Activated CD4-positive, alpha-beta T cell treated with anti-CD3 and anti-CD28 coated beads, Interleukin-2, amount 10 ng/mL, durations not matched to agents 7 days and 5 days (primary cell): ENCODE measurements at places on chromosomes 12 and 14. TPM values are rescaled to one million over a fixed set of nuclear protein-coding genes. Genes with fewer than 3 reads are reported as not detected.

Gene MUCL1
- total RNA-seq = not detected

DNA sequence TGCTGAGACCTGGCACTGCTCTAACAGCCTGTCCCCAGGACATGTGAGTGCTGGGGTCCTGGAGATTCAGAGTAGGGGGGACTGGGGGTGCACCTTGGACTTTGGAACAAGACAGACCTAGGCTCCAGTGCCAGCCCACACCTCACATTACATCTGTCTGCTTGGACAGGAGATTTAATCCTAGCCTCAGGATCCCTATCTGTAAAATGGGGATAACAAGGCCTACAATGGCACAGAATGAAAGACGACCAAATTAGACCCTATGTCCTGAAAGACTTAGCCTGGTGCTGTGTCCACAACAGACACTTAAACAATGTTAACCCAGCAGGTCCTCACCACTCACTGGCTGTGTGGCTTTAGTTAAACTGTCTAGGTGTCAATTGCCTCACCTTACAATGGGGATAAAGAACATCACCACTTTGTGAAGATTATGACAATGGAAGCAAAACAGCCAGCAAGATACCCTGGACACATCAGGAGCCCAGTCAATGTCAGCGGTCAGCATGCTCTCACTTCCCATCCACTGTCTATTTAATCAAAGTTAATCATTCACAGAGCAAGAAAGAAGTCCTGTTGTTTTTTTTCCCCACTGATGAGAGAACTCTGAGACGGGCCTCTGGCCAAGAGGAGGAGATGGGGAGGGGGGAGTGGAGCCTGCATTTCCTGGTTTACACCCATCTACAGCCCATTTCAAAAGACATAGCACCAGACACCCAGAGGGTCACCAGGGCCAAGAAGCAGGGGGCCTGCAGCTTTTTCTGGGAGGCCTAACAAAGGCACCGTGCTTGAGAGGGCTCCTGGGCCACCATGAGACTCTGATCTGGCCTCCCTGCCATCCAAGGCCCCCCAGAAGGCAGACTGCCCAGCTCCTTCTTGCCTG lies 40.6 kb downstream of the ACTN1 start:
- H3K27me3 ChIP-seq = no peaks in the 10 kb centered on the region
- H3K4me1 ChIP-seq = peaks cover 40% of the 10 kb centered on the region
- H3K36me3 ChIP-seq = no peaks in the 10 kb centered on the region
- peak overlapping the region; percentile 63 for H3K27ac ChIP-seq

DNA sequence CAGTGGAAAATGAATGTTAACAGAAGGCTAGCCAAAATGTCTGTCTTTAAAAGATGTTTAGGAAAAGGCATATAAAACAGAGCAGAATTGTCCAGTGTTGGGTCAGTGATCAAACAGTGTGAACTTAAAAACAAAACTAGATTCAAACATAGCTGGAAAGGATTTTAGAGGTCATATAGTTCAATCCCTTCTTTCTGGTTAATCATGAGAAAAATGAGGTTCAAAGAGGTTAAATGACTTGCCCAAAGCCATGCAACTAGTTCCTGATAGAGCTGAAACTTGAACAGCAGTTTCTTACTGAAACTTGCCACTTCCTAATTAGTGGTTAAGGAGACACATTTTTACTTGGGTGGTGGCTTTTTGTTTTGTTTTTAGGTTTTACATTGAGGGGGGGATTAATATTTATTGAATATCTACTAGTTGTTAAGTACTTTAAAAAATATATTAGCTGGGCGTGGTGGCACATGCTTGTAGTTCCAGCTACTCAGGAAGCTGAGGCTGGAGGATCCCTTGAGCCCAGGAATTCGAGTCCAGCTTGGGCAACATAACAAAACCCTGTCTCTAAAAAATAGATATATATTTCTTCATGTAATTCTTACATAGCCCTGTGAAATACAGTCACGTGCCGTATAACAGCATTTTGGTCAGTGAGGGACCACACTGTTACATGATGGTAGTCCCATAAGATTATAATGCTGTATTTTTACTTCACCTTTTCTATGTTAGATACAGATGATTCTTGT lies 20.4 kb downstream of the ACVR1B start:
- H3K27me3 ChIP-seq = peaks cover 8% of the 10 kb centered on the region
- H3K27ac ChIP-seq = peak overlapping the region; percentile 69
- DNase-seq = no peak
- peak overlapping the region; percentile 2 for H3K4me3 ChIP-seq
- peaks cover 69% of the 10 kb centered on the region for H3K4me1 ChIP-seq
- peaks cover 17% of the 10 kb centered on the region for H3K36me3 ChIP-seq

DNA sequence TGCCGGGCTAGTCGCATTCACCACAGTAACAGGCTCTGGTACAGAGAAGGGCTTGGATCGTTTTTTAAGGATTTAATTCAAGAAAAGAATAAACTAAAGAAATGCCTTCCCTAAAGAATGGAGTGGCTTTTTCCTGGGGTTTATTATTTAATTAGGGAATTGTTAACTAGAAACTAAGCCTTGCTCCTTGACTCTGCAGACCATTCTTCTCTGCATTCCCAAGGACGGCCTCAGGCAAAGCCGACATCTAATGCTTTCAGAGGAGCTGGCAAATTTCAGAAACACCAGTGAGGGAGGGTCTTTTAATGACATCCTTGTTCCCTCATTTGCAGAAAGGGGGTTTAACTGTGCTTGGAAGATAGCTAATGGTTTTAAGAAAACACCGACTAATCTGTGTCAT lies 174.0 kb downstream of the EGLN3 start:
- no peak overlapping the region for H3K27ac ChIP-seq
- H3K4me3 ChIP-seq = no peak overlapping the region
- no peak for DNase-seq
- no peaks in the 10 kb centered on the region for H3K4me1 ChIP-seq
- H3K27me3 ChIP-seq = no peaks in the 10 kb centered on the region
- H3K36me3 ChIP-seq = no peaks in the 10 kb centered on the region

Gene BHLHE41
- not detected for total RNA-seq

Gene PIK3C2G
- total RNA-seq = not detected

Gene GALC
- total RNA-seq = 16.9 TPM

Gene NDUFA12
- 219 TPM for total RNA-seq

- H3K4me3 ChIP-seq = no peak overlapping the region
- H3K27me3 ChIP-seq = peaks cover 7% of the 10 kb centered on the region
- no peak for DNase-seq
- no peak overlapping the region for H3K27ac ChIP-seq
Observed at GRCh38 chr14:38856798-38857197, 246.2 kb downstream of the SEC23A start.

Gene ISCU
- 66.0 TPM for total RNA-seq

Gene LBHD2
- not detected for total RNA-seq

DNA sequence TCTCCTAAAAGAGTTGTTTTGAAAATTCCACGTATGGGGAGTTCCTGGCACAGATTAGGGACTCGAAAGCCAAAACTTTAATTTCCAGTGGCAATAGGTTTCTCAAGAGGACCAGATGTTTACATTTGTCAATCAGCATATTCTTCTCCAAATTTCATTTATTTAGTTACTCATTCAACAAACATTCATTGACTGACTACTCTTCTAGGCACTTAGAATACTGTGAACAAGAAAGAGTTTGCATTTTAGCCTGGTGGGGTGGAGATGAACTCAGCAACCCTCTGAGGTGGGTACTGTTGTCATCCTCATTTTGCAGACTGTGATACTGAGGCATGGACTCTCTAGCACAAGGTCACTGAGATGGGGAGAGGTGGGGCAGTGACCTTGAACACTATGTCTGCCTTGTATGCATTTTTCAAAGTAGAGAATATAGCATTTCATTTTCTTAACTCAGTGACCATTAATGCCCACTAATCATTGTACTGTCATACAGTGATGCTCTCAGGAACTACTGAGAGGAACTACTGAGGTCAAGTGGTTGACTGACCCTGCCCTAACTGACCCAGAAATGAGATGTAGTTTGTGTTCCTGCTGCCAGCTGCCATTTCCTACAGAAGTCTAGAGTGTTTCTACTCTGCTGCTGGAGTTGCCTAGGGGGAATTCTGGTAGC lies 2.2 kb downstream of the L3HYPDH start:
- peak overlapping the region; percentile 97 for H3K4me3 ChIP-seq
- no peaks in the 10 kb centered on the region for H3K27me3 ChIP-seq
- H3K4me1 ChIP-seq = peaks cover 57% of the 10 kb centered on the region

Gene GLIPR1
- total RNA-seq = 43.6 TPM
